ENCODE measurements at places on chromosomes 3 and 15.
A peak's percentile ranks its signal among the peaks of the same experiment; 100 is the strongest.

- DNase-seq, result no peak
Observed at GRCh38 chr15:63035253-63035652, 7.3 kb upstream of the TPM1 start.

- no peak for DNase-seq
Observed at GRCh38 chr3:138681463-138682220, 73.1 kb downstream of the FAIM start.

DNA sequence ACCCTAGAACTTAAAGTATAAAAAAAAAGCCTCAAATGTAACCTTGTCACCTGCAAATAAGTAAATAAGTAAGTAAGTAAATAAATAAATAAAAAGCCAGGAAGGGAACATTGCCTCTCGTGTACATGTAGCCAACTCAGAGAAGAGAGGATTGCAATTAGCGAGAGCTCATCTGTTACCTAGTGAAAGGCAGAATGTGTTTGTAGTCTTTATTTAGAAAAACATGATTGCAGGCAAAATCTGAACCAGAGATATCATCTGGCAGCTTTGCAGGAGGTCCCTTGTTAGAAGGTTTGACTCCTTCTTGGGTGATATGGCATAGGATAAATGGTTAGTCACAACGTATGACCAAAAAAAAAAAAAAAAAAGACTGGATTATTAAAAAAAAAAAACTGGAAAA lies 71.6 kb upstream of the SYN2 start:
- DNase-seq, result no peak

DNA sequence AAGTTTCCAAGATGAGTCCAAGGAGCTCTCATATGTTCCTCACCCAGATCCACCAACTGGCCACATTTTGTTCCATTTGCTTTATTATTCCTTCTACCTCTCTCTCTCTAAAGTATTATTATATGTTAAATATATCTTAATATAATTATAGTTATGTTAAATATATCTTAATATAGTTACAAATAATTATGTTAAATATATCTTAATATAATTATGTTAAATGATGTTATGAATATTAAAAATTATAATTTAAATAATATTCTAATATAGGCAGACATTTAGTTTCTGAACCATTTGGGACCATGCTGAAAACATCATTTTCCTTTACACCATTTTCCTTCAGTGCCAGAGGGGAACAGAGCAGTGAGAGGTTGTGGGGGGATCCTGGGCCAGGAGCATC lies 50.0 kb upstream of the MEX3B start:
- no peak for DNase-seq

GRCh38 chr3:55882006-55882405 lies 394.9 kb upstream of the WNT5A start:
- DNase-seq, result no peak

GRCh38 chr3:127485396-127486170 lies 105.0 kb downstream of the TPRA1 start:
- DNase-seq, result no peak

DNA sequence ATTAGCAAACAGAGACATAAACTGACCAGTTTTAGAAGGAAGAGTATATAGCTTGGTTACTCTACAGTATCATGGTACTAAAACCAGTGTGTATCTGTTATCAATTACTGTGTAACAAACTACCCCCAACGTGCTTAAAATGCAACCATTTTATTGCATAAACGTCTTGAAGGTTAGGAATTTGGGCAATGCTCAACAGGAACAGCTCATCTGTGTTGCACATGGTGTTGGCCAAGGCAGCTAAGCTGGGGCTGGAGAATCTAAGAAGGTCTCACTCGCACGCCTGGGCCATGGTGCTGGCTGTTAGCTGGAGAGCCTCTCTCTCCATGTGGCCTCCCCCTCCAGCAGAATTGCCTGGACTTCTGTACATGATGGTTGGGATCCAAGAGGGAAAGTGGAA lies 81.2 kb upstream of the THBS1 start:
- no peak for DNase-seq

DNA sequence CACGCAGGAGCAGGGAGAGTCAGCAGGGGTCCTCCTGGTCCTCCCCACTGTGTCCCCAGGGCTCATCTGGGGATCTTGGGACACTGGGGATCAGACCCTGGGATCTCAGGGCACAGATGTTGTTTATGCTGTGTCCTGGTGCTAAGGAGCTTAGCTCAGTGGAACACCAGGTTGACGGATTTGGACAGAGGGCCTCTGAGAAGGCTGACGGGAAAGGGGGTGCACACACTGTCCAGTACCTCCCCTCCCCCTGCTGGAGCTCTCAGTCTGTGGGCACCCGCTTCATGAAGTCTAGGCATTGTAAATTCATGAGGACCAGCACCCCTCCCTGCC lies 21.9 kb upstream of the SEMA3F start:
- peak; percentile 94 for DNase-seq

DNA sequence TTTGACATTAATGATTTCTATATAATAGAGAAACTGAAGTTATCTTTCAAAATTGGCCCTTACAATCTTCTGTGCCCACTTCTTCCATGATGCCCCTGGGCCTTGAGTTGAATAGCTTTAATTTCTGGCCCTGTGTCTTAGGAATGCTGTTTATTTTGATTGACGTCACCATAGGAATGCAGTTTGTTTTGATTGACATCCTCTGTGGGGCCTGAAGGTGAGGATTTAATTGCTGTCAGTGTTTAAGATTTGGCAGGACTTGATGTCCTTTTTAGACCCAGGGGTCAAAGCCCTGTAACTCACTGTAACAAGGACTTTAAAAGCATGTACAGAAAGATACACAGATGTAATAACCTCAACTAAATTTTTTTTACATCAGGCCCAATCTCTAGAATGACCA lies 83.3 kb downstream of the GLDN start:
- DNase-seq, result no peak

GRCh38 chr15:88658972-88659931 lies 20.4 kb downstream of the ISG20 start:
- DNase-seq, result no peak

DNA sequence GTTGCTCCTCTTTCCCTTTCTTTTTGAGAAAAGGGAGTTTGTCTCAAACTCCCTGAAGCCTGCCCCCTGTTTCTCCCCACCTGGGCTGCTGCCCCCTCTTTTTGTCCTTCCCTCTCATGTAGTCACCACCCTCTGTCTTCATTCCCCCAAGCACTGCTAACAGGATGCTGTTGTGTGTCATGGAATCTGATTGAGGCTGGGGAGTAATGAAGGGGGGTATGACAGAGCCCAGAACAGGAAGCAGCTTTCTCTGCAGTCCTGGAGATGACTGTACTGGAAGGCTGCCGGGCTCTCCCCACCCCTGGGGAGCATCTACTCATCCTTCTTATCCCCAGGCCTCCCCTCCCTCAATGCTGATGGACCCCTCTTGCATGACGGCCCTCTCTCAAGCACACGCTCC lies 181.6 kb downstream of the ABHD5 start:
- no peak for DNase-seq

GRCh38 chr3:69568951-69569350 lies 170.3 kb upstream of the MITF start:
- DNase-seq, result no peak

DNA sequence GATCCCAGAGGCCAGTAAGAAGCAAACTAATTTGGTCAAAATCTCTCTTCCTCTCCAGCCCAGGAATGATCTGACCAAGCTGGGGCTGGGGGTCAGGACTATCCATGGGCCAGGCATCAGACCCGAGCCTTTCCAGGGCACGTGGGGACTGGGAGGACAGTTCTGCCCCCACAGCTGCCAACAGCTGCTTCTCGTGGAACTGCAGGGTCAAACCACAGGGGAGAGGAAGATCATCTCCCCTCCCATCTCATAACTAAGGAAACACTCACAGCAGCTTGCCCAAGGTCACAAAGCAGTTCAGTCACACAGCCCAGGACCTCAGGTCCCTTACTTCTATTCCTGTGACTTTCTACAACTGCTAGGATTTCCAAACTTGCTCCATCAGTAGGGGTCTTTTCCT lies 47.1 kb downstream of the DAPK2 start:
- DNase-seq, result no peak

DNA sequence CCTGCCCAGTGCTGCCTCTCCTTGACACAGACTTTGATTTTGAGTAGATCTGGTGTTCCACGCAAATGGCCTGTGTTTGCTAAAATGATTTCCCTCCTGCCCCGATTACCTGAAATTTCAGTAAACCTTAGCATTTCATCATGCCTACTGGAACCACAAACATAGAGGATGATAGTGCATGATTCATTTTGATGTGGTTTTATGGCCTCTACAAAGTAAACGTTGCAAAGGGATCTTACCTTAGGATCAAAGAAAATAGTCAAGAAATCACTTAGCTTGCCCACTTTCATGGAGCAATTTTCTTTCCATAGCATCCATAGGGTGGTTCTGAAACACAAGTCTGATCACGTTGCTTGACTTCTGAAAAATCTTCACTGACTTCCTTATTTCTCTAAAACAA lies 524.6 kb upstream of the ATP11B start:
- DNase-seq, result no peak

DNA sequence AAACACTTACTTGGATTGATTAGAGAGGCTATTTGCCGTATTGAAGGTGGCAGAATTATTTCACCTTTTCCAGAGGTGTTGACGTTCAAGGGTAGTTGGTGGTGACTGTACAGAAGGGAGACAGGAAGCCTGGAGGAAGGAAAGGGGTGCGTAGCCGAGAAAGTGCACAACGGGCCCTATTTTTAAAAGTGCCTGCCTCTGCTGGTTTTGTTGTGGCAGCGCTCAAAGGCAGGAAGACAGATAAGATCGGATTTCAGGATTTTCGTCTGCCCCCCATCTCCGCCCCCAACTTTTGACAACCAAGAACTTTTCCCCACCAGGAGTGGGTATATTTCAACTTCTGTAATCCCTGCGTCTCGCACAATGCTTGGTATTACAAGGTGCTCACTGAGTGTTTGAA lies 38.5 kb downstream of the SMAD3 start:
- no peak for DNase-seq

DNA sequence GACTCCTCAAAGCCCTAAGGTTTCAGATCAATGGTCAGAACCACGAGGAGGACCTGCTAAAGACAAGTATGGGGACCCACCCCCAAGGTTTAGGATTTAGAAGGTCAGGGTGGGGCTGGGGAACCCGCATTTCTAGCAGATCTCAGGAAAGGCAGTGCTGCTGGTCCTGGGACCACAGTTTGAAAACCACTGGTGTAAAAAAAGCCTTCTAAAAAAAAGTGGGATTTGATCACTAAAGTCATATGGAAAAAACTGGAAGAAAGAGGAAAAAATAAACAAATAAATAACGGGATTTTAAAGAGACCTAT lies 832 bp downstream of the SLC41A3 start:
- DNase-seq, result no peak

DNA sequence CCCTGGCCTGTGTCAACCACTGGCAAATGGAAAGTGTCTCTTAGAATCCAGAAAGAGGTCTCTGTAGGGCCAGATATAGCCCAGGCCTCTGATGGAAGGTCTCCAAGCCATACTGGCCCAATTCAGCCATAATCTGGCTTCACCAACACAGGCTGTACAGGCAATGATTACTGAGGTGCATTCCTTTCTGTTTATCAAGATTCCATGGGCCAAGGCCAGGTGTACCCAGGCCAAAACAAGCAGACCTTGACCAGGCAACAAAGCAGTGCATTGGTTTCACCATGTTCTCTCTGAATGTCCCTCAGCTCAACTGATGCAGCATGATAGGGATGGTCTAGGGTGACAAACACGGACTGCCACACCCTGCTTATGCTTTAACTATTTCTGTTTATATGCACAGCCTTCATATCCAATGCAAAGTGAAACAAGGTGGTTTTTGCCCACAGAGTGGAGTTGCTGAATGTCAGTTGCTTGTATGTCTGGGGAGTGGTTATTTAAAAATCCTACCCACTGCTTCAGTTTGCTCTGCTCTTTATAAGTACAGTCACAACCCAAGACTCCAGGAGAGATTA lies 25.2 kb downstream of the CCNL1 start:
- no peak for DNase-seq

DNA sequence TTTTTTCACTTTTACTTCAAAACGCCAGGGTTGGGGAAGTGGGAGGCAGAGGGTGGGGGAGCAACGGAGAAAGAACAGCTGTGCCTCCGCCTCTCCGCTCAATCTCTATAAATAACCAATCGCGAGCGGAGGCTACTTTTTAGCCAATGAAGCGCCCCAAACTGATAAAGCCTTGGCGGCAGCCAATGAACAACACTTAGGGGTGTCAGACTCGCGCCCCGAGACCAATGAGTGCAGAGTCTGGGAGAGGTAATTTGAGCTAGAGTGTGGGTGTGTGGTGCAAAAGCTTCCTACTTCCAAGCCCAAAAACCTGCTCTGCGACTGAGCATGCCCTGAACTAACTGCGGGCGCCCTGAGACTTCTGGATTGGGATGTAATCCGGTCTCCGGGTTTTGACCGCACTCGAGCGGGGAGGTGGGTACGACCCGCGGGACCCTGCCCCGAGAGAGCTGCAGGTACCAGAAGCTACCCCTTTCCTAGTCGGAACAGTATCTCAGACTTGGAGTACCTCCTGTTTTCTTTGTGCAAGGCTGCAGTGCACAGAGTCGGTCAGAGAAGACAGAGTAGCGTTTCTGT lies 800 bp upstream of the RAP2B start:
- peak; percentile 72 for DNase-seq

GRCh38 chr3:139434764-139435307 lies 41.5 kb downstream of the RBP2 start:
- no peak for DNase-seq

GRCh38 chr3:151813799-151814198 lies at the start of gene AADAC:
Gene AADAC (plus strand): TSS chr3:151814116. CDS start chr3:151814163, 47 bp downstream.
- no peak for DNase-seq

DNA sequence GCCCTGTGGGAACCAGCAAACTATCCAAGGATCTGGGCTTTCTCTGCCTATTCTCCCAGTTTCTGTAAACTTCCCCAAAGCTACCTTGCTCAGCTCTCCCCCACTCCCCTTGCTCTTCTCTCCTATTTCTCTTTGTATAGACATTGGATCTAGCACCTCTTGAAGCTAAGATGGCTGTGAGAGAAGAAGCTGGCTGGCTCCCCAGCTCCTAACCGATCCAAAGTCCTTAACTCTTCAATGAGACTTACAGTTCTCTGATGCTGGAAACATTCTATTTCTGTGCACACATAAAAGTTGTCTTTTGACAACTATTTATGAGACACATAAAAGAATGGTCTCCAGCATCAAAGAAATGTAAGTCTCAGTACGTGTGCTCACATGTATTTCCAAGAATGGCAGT lies 70.6 kb upstream of the C3orf80 start:
- DNase-seq, result no peak

DNA sequence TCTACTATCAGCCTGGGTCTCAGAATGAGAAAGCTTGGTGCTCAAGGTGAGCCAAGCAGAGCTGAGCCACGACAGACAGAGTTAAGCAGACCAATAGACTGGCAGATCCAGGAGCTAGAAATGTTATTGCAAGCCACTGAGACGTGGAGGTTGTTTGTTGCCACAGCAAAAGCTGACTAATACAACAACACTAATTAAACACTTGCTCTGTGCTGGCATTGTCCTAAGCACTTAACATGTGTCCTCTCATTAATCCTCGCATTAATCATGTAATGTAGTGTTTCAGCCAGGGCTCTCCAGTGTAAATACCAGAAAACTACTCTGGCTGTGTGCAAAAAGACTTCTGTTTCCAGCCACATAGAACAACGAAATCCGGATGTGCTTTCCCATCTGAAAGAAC lies 11.6 kb upstream of the SPSB4 start:
- no peak for DNase-seq
